ENCODE measurements at places on chromosomes 16 and 17.
A peak's percentile ranks its signal among the peaks of the same experiment; 100 is the strongest.

GRCh38 chr17:70202840-70203239 is 33.5 kb downstream of the KCNJ2 start:
- DNase-seq: no peak

DNA sequence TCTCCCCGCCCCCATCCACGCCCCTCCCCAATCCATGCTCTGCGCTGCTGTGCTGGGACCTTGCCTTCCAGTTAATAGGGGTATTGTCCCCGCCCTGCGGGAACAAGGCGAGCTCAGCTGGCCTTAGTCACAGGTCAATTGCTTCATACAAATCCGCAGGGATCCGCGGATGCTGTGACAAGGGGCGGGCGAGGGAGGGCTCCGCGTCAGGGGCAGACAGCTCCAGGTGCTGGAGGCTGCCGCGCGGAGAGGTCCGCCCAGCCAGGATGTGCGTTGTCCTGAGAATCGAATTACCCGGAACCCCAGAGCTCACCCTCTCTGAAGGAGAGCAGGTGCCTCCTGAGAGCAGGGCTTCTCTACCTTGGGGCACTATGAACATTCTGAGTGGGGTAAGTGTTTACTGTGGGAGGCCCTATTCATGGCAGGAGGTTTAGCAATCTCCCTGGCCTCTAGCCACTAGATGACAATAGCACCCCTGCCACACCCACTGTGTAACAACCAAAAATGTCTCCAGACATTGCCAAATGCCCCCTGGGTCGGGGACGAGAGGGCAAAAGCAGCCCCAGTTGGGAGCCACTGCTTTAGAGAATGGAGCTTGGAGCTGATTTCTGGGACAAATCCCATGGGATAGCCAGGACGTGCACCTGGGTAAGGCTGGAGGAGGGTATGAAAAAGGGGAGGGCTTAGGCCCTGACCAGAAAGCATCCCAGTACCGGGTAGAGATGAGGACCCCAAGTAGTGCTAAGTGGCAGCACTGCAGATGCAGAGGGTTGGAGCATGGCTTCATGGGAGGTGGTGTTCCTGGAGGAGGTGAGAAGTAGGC is 138.2 kb downstream of the CYLD start:
- DNase-seq: no peak

GRCh38 chr16:14420721-14421488 is 209.2 kb downstream of the PARN start:
- no peak for DNase-seq

DNA sequence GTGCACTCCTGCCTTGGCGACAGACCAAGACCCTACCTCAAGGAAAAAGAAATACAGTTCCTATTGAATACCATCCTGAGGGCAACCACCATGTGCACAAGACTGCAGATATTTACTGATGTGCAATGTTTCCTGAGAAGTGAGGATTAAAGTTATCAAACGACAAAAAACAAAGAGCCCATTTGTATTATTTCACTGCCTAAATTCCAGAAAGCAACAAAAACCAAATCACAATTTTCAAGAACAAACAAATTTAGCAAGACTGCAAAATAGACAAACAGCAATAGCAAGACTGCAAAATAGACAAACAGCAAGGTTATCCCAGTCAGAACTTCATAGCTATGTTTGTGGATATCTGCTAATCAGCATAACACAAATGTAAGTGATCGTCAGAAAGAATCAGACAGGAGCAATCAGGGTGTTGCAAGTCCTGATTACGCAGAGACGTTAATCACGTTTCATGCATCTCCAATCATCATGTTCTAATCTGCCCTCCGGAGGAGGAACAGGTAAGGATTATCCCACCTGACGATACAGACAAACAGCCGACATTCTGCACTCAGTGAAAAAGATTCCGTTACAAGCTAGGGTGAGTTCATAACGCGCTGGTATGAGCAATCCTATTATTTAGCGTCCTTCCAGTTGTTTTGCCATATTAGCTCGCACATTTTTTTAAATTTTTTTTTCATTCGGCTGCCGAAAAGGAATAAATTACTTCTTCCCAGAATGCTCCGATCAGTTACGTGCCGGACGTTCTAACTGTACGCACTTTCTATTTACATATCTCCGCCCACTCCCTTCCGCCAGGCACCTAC is 2.9 kb downstream of the TMEM107 start:
- peak; percentile 68 for DNase-seq

DNA sequence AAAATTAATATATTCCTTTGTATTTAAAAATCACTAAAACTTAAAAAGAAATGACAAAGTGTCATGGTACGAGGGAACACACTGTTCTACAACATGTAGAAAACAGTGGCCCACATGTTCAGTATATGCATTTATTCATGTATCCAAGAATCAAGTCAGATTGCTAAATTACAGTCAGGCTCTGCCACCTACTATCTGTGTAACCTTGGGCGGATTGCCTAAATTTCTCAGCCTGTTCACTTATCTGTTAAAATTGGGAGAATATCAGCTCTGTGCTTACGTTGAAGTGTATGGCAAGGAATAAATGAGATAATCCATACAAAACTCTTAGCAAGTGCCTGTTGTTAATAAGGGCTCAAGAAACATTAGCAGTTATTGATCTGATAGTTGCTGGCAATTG is 3.4 kb upstream of the USP22 start:
- no peak for DNase-seq

DNA sequence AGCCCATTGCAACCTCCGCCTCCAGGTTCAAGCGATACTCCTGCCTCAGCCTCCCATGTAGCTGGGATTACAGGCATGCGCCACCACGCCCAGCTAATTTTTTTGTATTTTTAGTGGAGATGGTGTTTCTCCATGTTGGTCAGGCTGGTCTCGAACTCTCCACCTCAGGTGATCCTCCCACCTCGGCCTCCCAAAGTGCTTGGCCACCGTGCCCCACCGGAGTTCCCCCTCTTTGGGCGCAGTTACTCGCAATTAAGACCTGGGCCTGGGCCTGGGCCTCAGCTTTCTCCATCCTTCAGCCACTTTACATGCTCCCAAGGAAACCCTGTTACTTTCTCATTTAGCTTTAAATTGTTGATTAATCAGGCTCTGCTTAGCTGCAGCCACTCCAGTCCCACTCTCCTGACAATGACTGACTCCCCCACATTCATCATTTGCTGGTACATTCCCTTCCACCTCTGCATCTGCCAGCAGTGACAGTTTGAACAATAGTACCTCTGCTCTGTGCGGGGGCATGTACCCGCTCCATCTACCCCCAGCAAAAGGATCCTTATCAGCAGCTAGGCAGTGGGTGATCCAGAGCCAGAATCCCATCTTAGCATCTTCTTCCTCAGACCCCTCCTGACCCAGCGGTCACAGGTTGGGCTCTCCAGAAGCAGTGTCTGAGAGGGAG is 47.2 kb upstream of the SLC47A1 start:
- no peak for DNase-seq

DNA sequence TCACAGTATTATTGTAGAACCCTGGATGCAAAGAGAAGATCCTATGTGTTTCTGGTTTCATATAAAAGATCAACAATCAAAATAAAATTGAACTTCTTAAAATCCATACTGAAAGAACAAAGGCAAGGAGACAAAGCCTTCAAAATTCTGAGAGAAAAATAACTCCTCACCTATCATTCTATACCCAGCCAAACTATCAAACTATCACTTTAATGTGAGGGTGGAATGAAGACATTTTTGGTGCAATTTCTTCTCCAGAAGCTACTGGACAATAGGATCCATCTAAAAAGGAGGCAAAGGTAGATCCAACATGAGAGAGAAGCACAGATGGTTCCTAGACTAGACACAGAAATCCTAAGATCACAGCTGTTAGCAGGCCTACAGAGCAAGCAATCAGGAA is 71.1 kb downstream of the CPPED1 start:
- no peak for DNase-seq

DNA sequence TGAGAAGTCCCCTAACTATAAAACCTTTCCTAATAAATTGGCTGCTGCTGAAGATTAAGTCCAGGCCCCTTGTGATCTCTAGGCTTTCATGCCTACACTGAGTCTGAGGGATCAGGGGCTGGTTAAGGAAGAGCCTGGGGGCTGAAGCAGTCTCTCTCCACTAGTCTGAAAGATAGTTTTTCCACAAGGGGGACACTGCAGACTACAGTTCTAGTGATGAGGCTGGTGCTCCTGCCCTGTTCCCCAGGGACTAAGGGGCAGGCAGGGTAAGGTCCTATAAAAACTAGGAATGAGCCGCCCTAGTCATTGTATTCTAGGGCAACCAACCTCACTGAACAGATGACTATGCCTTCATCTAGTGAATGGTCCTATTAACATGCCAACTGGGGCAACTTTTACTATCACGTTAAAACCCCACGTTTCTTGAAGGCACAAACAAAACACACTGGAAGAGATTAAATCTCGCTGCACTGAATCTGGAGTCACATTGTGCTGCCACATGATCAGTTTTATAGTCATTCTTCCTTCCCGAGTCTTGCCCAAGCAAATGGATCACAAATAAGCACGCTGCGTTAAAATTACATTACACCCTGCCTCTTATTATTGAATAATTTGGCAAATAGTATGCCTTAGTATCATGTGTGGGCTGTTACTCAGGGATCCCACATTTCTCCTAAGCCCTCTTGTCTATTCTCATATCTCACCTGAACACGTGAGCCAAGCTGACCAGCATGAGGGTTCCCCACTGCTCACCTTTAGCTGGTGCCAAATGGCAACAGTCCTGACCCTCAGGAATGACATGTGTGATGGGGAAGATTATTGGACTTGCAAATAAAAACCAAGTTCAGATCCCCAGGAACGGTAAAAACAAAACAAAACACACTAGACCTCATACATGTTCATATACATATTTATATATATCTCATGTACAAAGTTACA is 95.4 kb upstream of the TOB1 start:
- no peak for DNase-seq

GRCh38 chr16:47448830-47449575 is 11.9 kb downstream of the ITFG1 start:
- DNase-seq: no peak

All from stimulated activated CD8-positive, alpha-beta memory T cell treated with anti-CD3 and anti-CD28 coated beads, Interleukin-7, amount 100 ng/mL, for 4 hours (primary cell).